ENCODE measurements at places on chromosomes 2 and 18.

GRCh38 chr2:234963773-234964615, 12.2 kb downstream of the SH3BP4 start:
- DNase-seq: no peak

- DNase-seq: no peak
Measured at GRCh38 chr2:196080526-196080925, 11.9 kb upstream of the DNAH7 start.

DNA sequence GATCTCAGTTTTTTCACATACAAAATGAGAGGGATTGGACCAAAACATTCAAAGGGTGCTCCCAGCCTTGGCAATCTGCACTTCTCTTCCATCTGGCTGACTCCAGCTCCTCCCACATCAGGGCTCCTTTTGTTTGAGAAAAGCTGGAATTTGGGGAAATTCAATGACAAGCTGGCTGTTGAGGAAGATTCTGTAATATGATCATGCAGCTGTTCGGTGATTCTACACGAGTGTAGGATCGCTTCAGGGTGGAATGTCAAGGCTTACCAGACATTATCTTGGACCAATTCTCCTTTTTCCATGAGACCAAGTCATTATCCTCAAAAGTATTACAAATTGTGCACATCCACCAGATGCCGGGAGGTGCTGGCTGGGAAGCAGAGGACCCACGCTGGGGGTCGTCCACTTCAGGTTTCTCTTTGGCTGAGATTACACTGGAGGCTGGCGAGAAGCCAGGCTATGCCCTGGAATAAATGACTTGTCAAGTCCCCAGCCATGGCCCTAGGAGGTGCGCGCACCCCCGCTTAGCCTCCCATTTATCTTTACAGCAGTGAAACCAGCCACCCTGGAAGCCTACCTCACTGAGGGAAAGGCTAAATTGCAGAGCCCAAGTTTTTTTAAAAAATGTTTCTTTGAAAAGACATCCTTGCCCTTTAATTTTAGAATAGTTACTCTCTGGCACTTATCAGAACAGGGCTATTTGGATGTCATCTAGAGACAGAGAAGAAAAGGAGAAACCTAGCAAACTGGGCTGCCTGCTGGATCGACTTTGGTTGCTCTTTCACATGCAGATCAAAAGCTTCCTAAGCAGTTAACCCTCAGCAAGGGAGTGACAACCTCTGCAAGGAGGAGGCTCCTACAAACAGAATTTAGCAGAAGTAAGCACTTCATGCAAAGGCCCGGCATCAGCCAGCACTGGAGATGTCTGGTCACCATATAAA, 42.5 kb upstream of the LCLAT1 start:
- no peak for DNase-seq

GRCh38 chr2:36798724-36799123, 102.2 kb downstream of the VIT start:
- no peak for DNase-seq

DNA sequence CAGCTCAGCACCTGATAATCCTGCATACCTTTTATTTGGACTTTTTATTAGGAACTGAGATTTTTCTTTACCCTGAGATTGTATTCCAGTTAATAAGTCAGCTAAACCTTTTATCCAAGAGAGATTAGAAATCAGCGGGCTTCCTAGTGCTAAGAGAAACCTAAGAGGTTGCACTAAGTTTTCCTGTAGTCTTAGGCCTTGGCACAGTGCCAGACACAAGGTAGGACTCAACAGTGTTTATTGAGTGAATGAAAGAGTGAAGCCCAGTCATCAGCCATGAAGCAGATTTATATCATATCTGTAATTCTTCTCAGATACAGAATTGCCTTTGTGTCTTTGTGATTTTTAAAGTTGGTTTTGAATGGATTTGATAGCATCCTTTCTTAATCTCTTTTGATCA, 13.6 kb downstream of the OTX1 start:
- DNase-seq: no peak

DNA sequence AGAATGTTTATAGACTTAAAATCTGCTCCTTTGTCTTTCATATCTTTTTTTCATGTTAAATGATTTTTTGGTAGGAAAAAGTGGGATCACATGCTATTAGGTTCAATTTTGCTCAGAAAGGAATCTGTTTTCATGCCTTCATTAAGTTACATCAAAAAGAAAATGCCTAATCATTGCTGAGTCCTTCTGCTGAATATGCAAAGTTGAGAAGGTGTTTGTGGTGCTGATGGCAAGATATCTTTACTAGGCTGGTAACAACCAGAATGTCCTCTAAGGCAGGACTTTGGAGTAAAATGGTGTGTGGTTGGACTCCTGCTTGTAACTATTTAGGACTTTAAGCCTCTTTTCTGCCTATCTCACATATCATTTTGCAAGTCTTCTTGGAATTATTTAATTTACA, 88.3 kb downstream of the TRIB2 start:
- DNase-seq: no peak
